GM23248 (cell line): ENCODE measurements at places on chromosomes 3 and 15. TPM values are rescaled to one million over a fixed set of nuclear protein-coding genes. Genes with fewer than 3 reads are reported as not detected.

- DNase-seq, result no peak
Measured at GRCh38 chr3:101847328-101847727, 2.0 kb upstream of the NFKBIZ start.

DNA sequence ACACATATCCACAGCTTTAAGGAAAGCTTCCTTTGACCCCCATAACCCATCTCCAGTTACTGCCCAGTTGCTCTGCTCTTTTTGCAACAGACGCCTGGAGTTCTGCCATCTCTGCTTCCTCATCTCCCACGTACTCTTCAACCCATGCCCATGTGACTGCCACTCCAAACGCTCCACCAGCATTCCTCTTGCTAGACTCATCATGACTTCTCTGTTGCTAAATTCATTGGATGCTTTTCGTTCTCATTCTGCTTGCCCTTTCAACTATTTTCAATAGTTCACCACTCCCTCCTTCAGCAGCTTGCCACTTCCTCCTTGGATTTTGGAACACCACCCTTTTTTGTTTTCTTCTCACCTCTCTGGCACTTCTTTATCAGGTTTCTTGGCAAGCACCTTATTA, 2.7 kb upstream of the KNSTRN start:
- peak; percentile 98 for DNase-seq

GRCh38 chr3:170037463-170038433, at the start of gene GPR160:
GPR160 (plus strand) TSS chr3:170037995; CDS start chr3:170083973, 45,978 bp downstream.
- peak; percentile 62 for DNase-seq

DNA sequence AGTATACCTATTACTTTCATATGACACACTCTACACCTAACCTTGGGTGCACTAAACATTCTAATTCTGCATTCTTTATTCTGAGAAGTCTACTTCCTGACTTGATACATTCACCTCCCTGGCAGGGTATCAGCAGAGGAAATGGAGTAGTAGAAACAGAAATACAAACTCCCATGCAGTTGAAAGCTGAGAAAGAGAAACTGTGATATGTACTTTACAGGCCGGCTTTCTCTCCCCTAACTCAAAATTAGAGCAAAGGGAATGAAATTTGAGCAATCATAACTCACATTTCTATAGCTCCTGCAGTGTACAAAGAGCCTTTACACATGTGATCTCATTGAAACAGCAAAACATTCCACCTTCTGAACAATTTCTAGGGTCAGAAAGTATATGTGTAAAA, 135.5 kb upstream of the COL8A1 start:
- DNase-seq, result peak; percentile 31

- no peak for DNase-seq
Measured at GRCh38 chr3:138829886-138830510, 4.7 kb downstream of the PIK3CB start.

- DNase-seq, result no peak
Measured at GRCh38 chr3:59877263-59878037, 827.6 kb upstream of the CFAP20DC start.

- peak; percentile 79 for DNase-seq
Measured at GRCh38 chr15:41989573-41990242, 17.4 kb upstream of the EHD4 start.

GRCh38 chr3:179081885-179082284, 10.3 kb upstream of the ZMAT3 start:
- DNase-seq, result no peak

GRCh38 chr15:35491999-35492398, 54.0 kb downstream of the DPH6 start:
- no peak for DNase-seq

- DNase-seq, result no peak
Measured at GRCh38 chr15:84003791-84004503, 231.6 kb upstream of the GOLGA6L4 start.

DNA sequence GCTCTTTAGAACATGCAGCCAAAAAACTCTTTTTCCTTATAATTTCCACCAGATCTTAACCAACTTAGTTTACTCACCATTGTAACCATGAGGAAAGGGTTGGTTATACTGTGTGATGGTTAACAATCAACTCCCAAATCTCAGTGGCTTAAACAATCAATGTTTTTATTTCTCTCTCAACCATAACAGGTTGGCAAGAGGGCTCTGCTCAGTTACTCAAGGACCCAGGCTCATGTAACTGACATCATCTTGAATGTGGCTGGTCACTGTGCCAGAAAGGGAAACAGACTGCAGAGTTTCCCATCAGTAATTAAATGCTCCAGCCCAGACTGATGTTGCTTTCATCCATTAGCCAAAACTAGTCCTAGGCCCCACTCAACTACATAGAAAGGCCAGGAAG, 69.0 kb downstream of the ANKRD28 start:
- no peak for DNase-seq

- DNase-seq, result no peak
Measured at GRCh38 chr3:128197855-128198254, 44.6 kb downstream of the EEFSEC start.

DNA sequence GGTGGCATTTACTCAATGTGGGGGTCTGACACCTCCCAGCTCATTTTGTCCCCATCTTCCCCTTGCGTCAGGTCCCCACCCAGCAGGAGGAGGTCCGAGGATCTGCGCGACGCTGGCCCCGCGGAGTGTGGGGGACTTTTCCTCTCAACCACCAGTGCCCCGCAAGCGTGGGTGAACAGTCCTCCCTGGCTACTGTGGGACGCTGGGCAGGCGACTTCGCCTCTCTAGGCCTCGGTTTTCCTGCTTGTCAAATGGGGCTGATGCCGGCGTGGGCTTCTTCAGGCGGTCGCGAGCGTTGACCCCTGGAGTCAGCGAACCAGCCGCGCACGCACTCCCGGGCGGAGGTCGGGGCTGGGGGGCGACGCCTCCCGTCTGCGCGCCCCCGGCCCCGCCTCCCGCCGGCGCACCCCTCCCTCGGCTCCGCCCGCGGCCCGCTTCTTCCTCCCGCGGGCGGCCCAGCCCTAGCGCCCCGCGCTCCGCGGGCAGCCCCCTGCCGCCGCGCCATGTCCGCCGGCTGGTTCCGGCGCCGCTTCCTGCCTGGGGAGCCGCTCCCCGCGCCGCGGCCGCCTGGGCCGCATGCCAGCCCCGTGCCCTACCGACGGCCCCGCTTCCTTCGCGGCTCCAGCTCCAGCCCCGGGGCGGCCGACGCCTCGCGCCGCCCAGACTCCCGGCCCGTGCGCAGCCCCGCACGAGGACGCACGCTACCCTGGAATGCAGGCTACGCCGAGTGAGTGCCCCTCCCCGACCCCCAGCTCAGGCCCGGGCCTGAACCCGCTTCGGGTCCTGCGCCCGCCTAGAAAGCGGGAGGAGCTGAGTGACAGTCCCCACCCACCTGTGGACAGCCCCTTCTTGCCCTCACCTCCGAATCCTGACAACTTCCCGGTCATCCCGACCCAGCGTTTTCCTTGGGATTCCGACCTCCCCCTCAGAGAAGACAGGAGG, at the start of gene PPM1M:
Gene PPM1M (plus strand): TSS at position 438 of the 942 bp plus-strand sequence. CDS start 66 bp downstream, at position 504.
- peak; percentile 72 for DNase-seq

- DNase-seq, result no peak
Measured at GRCh38 chr15:99635145-99635544, 69.4 kb downstream of the MEF2A start.

DNA sequence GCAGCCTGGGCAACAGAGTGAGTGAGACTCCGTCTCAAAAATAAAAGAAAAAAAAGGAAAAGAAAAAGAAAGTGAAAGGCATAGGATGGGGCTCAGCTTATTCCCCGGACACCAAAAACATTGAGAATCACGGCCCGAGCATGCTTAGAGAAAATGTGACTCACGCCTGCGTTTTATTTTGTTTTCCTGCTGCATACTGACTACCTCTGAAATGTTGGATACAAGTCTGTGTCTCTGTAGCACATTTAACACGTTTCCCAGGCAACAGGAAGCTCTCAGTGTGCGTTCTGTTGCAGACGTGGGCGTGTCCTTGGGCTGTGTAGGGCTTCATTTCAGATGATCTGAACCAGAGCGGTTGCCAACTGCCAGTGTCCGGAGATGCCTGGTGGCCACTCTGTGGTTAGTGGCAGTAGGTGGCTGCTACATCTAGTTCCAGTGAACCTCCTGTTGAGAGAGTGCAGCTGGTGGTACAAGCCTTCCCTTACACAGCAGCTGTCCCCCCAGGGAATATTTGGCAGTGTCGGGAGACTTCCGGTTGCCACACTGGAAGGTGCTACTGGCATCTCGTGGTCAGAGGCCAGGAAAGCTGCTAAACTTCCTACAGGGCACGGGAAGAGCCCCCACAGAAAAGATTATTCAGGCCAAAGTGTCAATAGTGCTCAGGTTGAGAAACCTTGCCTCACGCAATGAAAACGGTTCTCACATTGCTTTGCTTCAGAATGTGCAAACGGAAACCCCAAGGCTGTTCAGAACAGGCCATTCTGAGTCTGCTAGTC, 3.0 kb downstream of the SLC51A start:
- DNase-seq, result peak; percentile 97

DNA sequence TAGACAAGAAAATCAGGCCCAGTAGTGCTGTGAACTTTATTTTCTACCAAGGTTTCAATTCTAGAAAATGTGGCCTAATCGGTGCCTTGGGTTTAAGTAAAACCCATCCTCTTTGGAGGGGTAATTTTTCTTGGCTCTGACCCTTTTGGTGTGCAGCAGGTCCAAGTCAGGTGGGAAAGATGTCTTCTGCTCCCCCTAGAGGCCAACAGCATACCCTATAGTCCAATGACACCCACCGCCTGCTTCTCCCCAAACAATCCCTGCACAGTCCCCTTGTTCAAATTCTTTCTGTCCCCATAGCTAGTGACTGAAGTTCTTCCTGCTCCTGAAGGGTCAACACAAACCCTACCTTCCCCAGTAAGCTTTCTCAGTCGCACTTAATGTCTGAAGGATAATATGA, 261.8 kb upstream of the GOLGA6L4 start:
- DNase-seq, result peak; percentile 8

GRCh38 chr15:64845183-64845611, 3.5 kb downstream of the PLEKHO2 start:
- peak; percentile 38 for DNase-seq

GRCh38 chr15:59636184-59636583, 21.1 kb downstream of the GTF2A2 start:
- no peak for DNase-seq

GRCh38 chr3:192570821-192571791, 156.2 kb downstream of the FGF12 start:
- DNase-seq, result peak; percentile 82

- peak; percentile 77 for DNase-seq
Measured at GRCh38 chr3:132317229-132317948, at the start of gene ACP3. ACP3 (plus strand) TSS chr3:132317407; CDS start chr3:132317457, 50 bp downstream.

GRCh38 chr3:127994011-127994410, 58.2 kb upstream of the SEC61A1 start:
- no peak for DNase-seq

GRCh38 chr3:55885721-55886120, 398.6 kb upstream of the WNT5A start:
- peak; percentile 34 for DNase-seq

DNA sequence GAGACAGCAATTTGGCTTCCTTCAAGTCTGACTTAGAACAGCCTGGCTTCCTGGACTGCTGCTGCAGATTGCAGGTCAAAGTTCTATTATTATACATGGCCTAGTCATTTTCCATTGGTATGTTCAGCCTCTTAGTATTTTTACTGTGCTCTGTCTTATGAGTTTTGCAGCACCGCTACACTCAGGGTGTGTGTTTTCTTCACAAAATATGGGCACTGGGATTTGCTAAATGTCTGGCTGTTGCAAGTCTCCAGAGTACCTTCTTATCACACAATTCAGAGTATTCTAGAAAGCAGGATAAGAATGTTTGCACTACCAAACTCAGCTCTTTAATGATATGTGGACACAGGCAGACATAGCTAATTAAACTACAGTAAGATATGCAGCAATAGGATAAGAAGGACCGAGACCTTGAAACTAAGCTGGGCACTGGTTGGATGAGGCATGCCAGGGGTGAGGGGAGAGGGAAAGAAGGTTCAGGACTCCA, 203.0 kb upstream of the PDZRN3 start:
- peak; percentile 8 for DNase-seq

GRCh38 chr15:81011593-81011992, 10.9 kb downstream of the TLNRD1 start:
- DNase-seq, result peak; percentile 78

DNA sequence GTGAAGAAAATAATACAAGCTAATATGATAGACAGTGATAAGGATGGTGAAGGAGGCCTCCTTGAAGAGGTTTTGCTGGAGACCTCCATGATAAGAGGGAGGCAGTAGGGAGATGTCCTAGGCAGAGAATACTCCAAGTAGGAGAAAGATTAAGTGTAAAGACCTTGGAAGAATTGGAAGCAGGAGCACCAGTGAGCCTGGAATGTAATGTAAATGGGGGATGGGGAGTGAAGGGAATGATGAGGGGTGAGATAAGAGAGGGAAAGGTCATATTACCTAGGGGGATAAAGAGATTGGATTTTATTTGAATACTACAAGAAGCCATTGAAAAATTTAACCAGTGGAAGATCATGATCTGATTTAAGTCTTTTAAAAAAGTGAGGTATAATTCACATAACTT, 41.7 kb upstream of the ARL14 start:
- no peak for DNase-seq

GRCh38 chr3:136195258-136196063, 674 bp downstream of the MSL2 start:
- DNase-seq, result peak; percentile 88

DNA sequence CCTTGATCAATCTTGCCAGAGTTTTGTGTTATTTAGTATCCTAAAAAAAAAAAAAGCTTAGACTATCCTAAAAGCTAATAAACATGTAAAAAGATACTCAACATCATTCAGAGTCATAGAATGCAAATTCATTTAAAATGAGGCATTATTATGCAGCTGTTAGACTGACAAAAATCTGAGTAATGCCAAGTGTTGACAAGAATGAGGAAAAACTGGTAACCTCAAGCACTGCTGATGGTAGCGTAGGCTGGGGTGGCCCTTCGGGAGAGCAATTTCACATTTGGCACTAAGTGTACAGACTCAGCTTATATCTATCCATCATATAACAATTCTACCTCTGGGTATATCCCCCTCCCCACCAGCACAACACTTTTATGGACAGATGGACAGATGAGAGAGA, 280.4 kb downstream of the RAP2B start:
- DNase-seq, result peak; percentile 56

- DNase-seq, result peak; percentile 46
Measured at GRCh38 chr15:31387479-31388118, 61.0 kb downstream of the KLF13 start.

GRCh38 chr3:170651260-170651845, 65.5 kb upstream of the SLC7A14 start:
- no peak for DNase-seq

DNA sequence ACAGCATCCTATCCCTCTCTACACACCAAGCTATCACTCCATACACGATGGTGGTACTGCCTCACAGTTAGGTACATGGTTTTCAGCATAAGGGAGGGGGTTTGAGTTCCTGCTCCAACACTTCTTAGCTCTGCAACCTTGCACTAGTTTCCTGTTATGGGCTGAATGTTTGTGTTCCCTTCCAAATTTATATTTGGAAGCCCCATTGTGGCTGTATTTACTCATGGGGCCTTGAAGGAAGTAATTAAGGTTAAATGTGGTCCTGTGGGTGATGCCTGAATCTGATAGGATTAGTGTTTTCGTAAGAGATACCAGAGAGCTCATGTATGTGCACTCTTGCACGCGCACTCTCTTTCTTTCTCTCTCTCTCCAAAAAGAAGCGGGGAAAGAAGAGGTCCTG, 259.4 kb downstream of the RORA start:
- no peak for DNase-seq

SPINK8 gene
- total RNA-seq, result not detected in 2 replicates

STAB1 gene
- under 0.01 TPM in 1 of 2 replicates, not detected in the other for total RNA-seq

UBE2E2 gene
- total RNA-seq, result 29.0 and 31.9 TPM in 2 replicates

SERPINI1 gene
- 7.3 and 25.3 TPM in 2 replicates for total RNA-seq

IL17RE gene
- 0.51 and 5.5 TPM in 2 replicates for total RNA-seq

P2RY14 gene
- total RNA-seq, result not detected in 2 replicates

ILDR1 gene
- not detected in 2 replicates for total RNA-seq

HDGFL3 gene
- total RNA-seq, result 8.6 and 25.0 TPM in 2 replicates

PTPRG gene
- 39.6 and 51.3 TPM in 2 replicates for total RNA-seq

SLC6A20 gene
- not detected in 2 replicates for total RNA-seq

PRKCD gene
- total RNA-seq, result 1.8 and 2.5 TPM in 2 replicates

GOLGA6L7 gene
- not detected in 2 replicates for total RNA-seq

STRIT1 gene
- total RNA-seq, result not detected in 2 replicates
